Activated naive CD8-positive, alpha-beta T cell treated with anti-CD3 and anti-CD28 coated beads, Interleukin-2, amount 10 ng/mL, durations not matched to agents 7 days and 5 days (primary cell): ENCODE measurements at places on chromosomes 4 and X. TPM values are rescaled to one million over a fixed set of nuclear protein-coding genes. Genes with fewer than 3 reads are reported as not detected.
A peak's percentile ranks its signal among the peaks of the same experiment; 100 is the strongest.

NEUROG2 gene
- not detected for total RNA-seq

FAM149A gene
- 1.4 TPM for total RNA-seq

DMRTC1 gene
- 0.31 TPM for total RNA-seq

SOD3 gene
- not detected for total RNA-seq

DNA sequence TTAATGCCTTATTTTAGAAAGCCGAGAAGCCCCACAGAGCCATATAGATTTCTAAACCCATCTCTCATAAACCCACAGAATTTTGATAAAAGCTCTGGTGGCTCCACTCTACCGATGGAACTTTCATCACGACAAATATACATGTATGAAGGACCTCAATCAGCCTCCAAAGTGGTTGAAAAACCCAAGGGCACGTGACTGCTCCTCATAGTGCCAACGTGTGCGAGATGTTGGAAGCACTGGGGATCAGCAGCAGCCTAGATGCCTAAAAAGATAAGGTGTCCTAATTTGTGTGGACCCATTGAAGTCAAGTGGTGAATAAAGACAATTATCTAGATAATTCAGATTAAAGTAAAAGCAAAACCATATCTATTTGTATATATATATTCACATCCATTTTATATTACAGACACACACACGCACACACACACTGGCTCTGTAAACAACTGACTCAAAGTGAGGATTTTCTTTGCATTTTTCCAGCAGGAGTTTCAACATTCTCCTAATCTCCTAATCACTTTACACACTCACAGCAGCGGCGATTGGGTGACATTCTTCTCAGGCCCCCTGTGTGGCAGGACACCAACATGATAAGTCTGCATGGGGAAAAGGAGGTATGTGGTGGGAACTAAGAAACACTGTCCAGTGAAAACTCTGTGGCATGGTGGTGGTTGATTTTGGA, 2.8 kb upstream of the PITX2 start:
- DNase-seq, result no peak
- no peak overlapping the region for H3K4me3 ChIP-seq
- no peak overlapping the region for H3K27ac ChIP-seq

- DNase-seq, result no peak
- H3K36me3 ChIP-seq, result peaks cover 45% of the 10 kb centered on the region
- H3K27ac ChIP-seq, result peak overlapping the region; percentile 77
Observed at GRCh38 chrX:136858007-136858756, 22.3 kb downstream of the RBMX start.

DNA sequence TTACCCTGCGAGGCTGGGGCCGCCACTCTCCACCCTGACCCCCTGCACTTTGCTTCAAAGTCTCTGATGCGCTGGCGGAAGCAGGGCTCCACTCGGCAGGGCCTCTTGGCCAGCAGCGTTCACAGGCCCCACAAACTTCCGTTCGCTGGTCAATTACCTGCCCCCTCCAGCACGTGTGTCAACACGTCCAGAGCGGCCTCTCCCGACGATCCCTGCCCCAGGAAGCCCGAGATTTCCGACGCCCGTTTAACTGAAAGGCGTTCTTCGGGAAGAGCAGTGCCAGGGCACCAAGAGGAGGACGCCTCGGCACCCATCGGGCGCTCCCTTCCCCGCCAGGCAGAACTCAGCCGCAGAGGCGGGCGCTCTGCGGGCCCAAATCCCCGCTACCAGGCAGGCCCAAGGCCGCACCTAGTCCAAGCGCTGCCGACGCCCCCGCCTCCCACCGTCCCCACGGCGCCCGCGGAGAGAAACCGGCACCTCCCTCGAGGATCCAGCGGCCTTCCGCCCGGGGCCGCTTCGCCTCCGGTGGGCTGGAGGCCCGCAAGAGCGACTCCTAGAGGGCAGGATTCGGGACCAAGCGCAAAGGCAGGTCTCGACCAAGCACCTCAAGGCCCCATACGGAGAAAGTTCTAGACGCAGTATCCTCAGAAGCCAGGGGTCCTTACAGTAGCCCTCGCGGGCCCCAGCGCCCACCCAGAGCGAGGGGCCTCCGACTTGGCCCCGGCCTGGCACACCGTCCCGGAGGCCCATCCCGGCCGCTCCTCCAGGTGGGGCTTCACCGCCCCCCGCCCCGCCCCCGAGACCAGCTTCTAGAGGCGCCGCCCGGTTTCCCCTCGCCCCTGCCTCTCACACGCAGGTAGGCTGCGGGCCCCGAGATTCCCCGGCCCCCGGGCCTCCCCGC, 586 bp downstream of the BCAP31 start:
- H3K4me1 ChIP-seq, result peaks cover 16% of the 10 kb centered on the region
- peak; percentile 66 for DNase-seq
- H3K27me3 ChIP-seq, result no peaks in the 10 kb centered on the region
- H3K27ac ChIP-seq, result peak overlapping the region; percentile 85
- H3K36me3 ChIP-seq, result peaks cover 12% of the 10 kb centered on the region

GRCh38 chrX:68822641-68823410, 6.0 kb upstream of the EFNB1 start:
- H3K27me3 ChIP-seq, result no peaks in the 10 kb centered on the region
- H3K36me3 ChIP-seq, result no peaks in the 10 kb centered on the region
- no peak overlapping the region for H3K4me3 ChIP-seq
- H3K4me1 ChIP-seq, result peaks cover 4% of the 10 kb centered on the region
- no peak for DNase-seq
- H3K27ac ChIP-seq, result no peak overlapping the region

DNA sequence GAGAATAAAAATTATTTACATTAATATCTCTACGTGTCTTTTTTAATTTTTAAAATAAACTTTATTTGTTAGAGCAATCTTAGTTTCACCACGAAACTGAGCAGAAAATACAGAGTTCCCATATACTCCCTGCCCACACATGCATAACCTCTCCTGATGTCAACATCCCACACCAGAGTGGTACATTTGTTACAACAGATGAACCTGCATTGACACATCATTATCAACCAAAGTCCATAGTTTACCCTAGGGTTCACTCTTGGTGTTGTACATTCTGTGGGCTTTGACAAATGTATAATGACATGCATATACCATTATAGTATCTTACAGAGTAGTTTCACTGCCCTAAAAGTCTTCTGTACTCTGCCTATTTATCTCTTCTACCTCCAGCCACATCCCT, 110.6 kb upstream of the OTUD4 start:
- DNase-seq, result no peak
- no peak overlapping the region for H3K27ac ChIP-seq
- H3K4me3 ChIP-seq, result no peak overlapping the region
- no peaks in the 10 kb centered on the region for H3K4me1 ChIP-seq
- H3K36me3 ChIP-seq, result no peaks in the 10 kb centered on the region
- H3K27me3 ChIP-seq, result peaks cover under 1% of the 10 kb centered on the region

- H3K4me1 ChIP-seq, result peaks cover 14% of the 10 kb centered on the region
- H3K27ac ChIP-seq, result no peak overlapping the region
- H3K27me3 ChIP-seq, result peaks cover 6% of the 10 kb centered on the region
- no peak overlapping the region for H3K4me3 ChIP-seq
- no peak for DNase-seq
Observed at GRCh38 chr4:168516841-168517240, 20.0 kb downstream of the PALLD start.

GRCh38 chr4:56958111-56958517, 19.3 kb downstream of the NOA1 start:
- H3K27me3 ChIP-seq, result no peaks in the 10 kb centered on the region
- H3K4me3 ChIP-seq, result no peak overlapping the region
- no peak overlapping the region for H3K27ac ChIP-seq
- H3K36me3 ChIP-seq, result peaks cover 5% of the 10 kb centered on the region
- no peak for DNase-seq
- no peaks in the 10 kb centered on the region for H3K4me1 ChIP-seq

GRCh38 chrX:121886557-121886956, 839.1 kb downstream of the GLUD2 start:
- no peaks in the 10 kb centered on the region for H3K4me1 ChIP-seq
- no peak overlapping the region for H3K4me3 ChIP-seq
- H3K27ac ChIP-seq, result no peak overlapping the region
- no peaks in the 10 kb centered on the region for H3K36me3 ChIP-seq
- DNase-seq, result no peak

DNA sequence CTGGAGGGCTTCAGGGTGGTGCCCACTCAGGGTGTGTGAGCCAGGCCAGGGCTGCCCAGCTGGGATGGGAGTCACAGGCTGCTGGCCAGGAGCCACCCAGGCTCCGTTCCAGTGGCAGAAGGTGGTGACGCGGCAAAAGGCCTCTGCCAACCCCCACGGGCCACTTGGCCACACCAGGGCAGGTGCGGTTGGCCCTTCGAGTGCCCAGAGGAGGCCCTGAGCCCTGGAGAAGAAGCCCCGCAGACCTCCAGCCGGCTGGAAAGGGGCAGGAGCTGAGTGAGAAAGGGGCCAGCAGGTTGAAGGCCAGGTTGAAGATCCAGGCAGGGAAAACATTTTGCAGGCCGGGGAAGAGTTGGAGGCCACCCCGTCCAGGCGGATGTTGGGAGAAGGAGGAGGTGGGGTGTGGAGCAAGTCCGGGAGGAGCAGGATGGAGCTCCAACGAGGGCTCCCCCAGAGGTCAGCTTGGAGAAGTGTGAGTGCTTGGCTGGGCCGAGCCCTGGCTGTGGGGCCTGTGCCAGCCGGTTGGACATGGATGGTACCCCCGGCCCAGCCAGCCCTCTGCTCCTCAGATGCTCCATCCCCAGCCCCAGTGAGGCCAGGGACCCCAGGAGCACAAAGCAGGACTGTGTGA, 2.8 kb upstream of the CPLX1 start:
- no peak overlapping the region for H3K27ac ChIP-seq
- H3K4me3 ChIP-seq, result no peak overlapping the region
- peaks cover 6% of the 10 kb centered on the region for H3K4me1 ChIP-seq
- H3K27me3 ChIP-seq, result peaks cover 34% of the 10 kb centered on the region

DNA sequence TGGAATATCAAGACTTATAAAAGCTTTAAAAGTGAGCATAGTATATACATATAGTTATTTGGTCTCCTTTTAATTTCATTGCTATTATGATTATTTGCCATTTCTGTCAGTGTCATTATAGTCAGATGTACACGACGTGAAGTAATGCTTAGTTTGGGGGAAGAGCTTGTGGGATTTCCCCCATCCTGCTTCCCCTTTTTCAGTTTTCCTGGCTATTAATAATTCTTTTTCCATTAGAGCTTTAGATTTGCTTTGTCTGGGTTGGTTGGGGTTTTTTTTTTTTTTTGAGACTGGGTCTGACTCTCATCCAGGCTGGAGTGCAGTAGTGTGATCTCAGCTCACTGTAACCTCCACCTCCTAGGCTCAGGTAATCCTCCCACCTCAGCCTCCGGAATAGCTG, 5.4 kb downstream of the ABCE1 start:
- peaks cover 9% of the 10 kb centered on the region for H3K4me1 ChIP-seq
- no peaks in the 10 kb centered on the region for H3K27me3 ChIP-seq
- H3K27ac ChIP-seq, result no peak overlapping the region
- H3K4me3 ChIP-seq, result no peak overlapping the region

DNA sequence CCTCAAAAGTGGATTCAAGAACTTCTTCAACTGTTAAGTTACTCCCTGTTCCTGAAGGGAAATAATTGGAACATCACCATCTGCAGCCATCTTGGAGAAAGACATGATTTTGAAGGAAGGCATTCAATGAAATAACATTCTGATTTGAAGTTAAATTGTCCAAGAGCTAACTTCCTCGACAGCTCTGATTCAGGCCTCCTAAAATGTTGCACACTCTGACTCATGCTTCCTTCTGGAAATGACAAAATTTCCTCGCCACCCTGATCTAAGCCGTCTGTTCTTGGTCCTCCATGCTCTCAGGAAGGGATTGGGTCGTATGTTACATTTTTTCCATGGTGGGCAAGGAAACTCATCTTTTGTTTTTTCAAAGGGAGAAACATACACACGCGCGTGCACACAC, 496.9 kb upstream of the DIPK2B start:
- no peak for DNase-seq
- no peaks in the 10 kb centered on the region for H3K27me3 ChIP-seq
- peaks cover 1% of the 10 kb centered on the region for H3K4me1 ChIP-seq

DNA sequence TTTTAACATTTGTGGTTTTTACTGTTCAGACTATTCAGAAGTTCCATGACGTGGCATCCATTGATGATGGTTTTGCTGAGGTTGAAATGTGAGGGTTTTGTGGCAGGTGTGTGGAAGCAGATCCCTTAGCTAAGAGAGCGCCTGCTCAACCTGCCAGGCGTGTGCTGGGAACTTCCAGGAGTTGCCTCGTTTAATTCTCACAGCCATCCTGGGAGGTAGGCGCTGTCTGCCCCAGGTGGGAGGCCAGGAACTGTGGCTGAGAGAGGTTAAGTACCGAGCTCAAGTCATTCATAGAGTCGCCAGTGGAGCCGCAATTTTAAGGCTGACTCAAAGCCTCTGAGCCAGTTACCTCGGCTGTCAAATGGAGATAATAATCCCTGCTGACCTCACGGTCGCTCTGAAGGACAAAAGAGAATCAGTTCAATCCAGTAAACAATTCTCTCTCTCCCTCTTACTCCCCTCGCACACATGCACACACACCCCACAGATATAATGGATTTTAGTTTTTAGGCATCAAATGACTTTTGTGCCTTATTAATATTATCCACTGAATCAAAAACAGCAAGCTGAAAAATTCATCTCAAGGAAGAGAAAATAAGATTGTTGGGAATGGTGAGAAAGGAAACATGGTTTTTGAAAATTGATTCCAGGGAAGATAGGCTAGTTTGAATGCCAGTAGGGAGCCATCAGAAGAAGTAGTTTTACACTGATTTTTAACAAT, 171.3 kb downstream of the PTTG2 start:
- H3K4me3 ChIP-seq, result peak overlapping the region; percentile 47
- H3K4me1 ChIP-seq, result peaks cover 51% of the 10 kb centered on the region
- peak; percentile 53 for DNase-seq
- H3K27ac ChIP-seq, result peak overlapping the region; percentile 47
- no peaks in the 10 kb centered on the region for H3K27me3 ChIP-seq
- H3K36me3 ChIP-seq, result peaks cover 55% of the 10 kb centered on the region

DNA sequence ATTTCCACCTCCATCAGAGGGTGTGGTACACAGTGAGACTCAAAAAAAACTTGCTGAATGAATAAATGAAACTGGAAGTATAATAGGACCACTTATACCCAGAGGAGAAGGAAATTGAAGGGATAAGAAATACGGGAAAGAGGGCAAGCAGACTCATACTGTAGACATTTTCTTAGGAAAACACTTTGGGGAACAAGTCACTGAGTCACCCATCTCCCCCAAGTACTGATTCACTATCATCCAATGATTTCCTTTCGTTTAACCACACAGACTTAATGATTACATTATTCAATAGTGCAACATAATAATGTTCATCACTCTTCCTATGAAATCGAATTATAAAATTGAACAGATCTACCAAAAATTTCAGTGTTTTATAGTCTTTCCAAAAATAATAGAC, 97.1 kb downstream of the LDB2 start:
- no peak overlapping the region for H3K4me3 ChIP-seq
- DNase-seq, result no peak
- H3K36me3 ChIP-seq, result no peaks in the 10 kb centered on the region
- peaks cover 4% of the 10 kb centered on the region for H3K27me3 ChIP-seq

DNA sequence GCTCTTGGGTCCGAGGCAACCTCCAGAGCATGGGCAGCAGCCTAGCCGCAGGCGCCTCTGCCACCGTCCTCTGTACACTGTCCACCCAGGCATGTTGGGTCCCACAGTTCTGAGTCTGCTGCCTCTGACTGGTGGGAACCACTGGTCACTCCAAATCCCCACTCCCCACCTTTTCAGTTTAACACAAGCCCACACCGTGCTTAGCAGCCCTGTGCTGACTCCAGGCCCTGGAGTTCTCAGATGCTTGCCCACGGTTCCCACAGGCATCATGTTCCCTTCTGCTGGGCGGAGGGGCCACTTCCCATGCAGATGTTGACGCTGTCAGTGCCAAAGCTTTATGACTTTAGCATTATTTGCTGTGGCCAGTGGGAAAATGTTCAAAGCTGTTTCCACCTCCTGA, 104.5 kb downstream of the SCD5 start:
- H3K36me3 ChIP-seq, result no peaks in the 10 kb centered on the region
- H3K27ac ChIP-seq, result no peak overlapping the region
- no peaks in the 10 kb centered on the region for H3K4me1 ChIP-seq
